ENCODE measurements at places on chromosomes 7 and 10. TPM values are rescaled to one million over a fixed set of nuclear protein-coding genes. Genes with fewer than 3 reads are reported as not detected.

ZNF425 gene
- 1.8 TPM for polyA plus RNA-seq

DNA sequence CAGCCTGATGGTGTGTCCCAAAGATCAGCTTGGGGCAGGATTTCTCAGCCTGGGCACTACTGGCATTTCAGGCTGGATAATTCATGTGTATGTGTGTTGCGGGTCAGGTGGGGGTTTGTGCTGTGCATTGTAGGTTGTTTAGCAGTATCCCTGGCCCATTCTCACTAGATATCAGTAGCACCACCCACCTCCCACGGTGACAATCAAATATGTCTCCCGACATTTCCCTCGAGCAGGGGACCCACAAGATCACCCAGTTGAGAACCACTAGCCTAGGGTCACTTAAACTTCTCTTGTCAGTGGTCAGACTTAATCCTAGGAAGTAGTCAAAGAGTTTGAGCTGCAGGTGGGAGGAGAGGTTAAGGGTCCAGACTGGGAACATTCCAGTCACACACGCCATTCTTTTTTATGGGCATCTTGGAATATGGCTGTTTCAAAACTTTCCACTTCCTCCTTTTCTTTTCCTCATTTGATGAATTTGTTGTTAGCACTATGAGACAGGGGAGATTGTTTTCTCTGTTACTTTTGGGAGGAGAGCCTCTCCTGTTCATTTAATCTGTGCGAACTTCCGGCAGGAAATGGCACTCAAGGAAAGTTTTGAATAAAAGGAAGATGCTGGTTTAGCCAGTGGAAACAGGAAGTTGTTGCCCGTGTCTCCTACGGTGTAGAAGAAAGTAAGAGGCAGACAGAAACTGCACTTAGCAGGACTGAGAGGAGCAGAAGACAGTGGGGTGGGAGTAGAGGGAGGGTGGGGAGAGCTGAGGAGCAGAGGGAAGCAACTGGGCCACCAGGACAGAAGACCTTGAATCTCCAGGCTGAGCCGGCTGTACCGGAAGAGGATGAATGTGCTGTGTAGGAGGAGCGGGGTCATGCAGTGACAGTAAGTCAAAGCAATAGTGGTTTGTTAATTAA lies 17.6 kb upstream of the EXOC6 start:
- no peak for DNase-seq

DNA sequence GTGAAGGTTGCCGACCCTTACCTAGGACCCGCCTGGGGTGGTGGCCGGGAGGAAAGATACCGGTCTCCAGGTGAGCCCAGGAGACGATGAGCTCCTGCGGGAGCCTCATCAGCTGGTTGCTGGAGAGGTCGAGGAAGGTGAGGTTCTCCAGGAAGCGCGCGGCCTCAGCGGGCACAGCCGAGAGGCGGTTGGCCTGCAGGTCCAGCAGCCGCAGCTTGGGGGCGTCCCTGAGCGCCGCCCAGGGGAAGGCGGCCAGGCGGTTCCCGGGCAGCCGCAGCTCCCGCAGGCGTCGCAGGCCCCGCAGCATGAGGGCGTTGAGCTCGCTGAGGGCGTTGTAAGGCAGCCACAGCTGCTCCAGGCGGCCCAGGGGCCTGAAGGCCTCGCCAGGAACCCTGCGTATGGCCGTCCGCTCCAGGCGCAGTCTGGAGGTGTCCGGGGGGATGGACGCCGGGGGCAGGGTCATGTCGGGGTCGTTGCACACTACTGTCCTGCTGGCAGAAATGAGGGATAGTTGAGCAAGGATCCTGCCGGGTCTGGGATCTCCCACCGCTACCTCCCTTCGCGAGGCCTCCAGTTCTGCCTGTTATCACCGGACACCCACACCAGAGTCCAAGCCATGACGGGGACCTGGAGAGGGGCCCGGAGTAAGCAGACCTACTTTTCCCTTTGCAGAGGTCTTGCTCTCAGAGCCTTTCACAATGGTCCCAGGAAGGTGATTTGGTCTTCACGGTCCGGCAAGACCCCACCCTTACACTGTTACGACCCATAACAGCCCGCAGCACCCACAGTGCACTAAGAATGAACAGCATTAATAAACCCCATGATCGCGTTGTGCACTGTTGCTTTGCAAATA lies 3.9 kb downstream of the LRIT1 start:
- DNase-seq, result no peak

- DNase-seq, result no peak
Observed at GRCh38 chr7:106774768-106775551, 90.1 kb upstream of the PIK3CG start.

DNA sequence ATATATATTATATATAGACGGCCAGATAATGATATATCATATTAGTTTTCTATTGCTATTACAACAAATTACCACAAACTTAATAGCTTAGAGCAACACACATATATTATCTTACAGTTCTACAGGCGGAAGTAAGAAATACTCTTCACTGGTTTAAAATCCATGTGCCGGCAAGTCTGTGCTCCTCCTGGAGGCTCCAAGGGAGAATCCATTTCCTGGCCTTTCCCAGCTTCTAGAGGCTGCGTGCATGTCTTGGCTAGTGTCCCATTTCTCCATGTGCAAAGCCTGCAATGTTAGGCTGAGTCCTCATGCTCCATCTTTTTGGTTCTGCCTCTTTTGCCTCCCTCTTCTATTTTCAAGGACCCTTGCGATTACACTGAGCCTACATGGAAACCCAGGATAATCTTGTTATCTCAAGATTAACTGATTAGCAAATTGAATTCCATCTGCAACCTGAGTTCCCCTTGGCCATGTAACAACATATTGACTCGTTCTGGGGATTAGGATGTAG lies 23.9 kb upstream of the PNLIPRP3 start:
- DNase-seq, result no peak
